ENCODE measurements at places on chromosomes 5 and 9.

DNA sequence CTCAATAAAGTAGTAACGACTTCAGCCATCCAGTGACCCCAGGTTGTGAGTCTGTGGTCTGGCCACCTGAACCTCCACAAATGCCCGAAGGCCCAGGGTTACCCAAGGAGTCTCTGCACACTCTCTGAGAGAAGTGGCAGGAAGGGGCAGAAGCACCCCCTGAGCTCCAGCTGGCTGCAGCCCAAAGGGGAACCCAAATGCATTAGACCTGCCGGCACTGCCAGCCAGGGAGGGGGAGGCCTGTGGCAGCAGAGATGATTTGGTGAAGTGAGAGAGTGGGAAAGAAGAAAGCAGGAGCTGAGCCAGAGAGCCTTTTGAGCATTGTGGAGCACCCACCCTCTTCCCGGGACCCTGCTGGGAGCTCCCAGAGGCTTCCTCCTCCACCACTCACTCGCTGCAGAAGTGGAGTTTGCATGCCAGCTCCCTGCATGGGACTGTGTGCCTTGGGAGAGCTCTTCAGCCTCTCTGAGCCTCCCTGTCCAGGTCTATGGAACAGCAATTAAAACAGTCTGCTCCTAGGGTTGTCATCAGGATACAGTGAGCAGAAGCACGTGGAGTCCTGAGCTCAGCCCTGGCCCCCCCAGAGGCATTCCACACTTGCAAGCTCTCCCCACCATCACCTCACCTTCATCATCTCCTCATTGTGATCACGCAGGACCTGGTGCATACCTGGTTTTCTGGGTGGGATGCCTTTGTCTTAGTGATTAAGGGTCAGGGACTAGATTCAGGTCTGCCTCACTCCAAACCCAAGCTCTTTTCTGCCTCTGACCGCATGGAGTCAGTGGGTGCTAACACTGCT, 13.8 kb upstream of the ANGPTL2 start:
- H3K27me3 ChIP-seq = no peaks in the 10 kb centered on the region
- no peak for DNase-seq
- H3K36me3 ChIP-seq = no peaks in the 10 kb centered on the region
- H3K4me3 ChIP-seq = no peak overlapping the region
- H3K4me1 ChIP-seq = peaks cover 13% of the 10 kb centered on the region
- H3K27ac ChIP-seq = no peak overlapping the region

- H3K4me1 ChIP-seq = peaks cover 7% of the 10 kb centered on the region
- no peak for DNase-seq
- no peaks in the 10 kb centered on the region for H3K27me3 ChIP-seq
- no peak overlapping the region for H3K4me3 ChIP-seq
- H3K27ac ChIP-seq = no peak overlapping the region
- H3K36me3 ChIP-seq = no peaks in the 10 kb centered on the region
These were observed 120.3 kb upstream of the LHFPL2 start for GRCh38 chr5:78768781-78769380.

DNA sequence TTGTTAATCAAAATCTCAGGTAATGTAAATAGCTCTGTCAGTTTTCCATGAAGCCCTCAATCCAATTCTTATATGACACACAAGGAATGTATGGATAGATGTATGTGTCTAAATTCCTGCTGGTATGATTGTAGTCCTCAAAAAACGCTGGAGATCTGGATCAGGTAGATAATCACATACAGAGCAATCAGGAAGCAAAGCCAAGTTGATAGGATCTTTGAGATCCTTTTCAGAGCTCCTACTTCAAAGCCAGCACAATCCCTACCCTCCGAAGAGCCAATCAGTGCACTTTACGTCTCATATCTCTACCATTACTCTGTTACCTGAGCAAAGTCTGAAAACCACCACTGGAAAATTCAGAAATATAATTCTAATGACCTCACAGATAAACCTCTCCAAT, 27.4 kb downstream of the TYRP1 start:
- H3K27me3 ChIP-seq = no peaks in the 10 kb centered on the region
- DNase-seq = peak; percentile 58
- no peak overlapping the region for H3K27ac ChIP-seq
- no peak overlapping the region for H3K4me3 ChIP-seq
- peaks cover 4% of the 10 kb centered on the region for H3K4me1 ChIP-seq
- no peaks in the 10 kb centered on the region for H3K36me3 ChIP-seq

- H3K27me3 ChIP-seq = no peaks in the 10 kb centered on the region
- no peaks in the 10 kb centered on the region for H3K36me3 ChIP-seq
- peaks cover 2% of the 10 kb centered on the region for H3K4me1 ChIP-seq
- H3K27ac ChIP-seq = no peak overlapping the region
- DNase-seq = no peak
These were observed 63.8 kb downstream of the ATP10B start for GRCh38 chr5:160788102-160788660.

DNA sequence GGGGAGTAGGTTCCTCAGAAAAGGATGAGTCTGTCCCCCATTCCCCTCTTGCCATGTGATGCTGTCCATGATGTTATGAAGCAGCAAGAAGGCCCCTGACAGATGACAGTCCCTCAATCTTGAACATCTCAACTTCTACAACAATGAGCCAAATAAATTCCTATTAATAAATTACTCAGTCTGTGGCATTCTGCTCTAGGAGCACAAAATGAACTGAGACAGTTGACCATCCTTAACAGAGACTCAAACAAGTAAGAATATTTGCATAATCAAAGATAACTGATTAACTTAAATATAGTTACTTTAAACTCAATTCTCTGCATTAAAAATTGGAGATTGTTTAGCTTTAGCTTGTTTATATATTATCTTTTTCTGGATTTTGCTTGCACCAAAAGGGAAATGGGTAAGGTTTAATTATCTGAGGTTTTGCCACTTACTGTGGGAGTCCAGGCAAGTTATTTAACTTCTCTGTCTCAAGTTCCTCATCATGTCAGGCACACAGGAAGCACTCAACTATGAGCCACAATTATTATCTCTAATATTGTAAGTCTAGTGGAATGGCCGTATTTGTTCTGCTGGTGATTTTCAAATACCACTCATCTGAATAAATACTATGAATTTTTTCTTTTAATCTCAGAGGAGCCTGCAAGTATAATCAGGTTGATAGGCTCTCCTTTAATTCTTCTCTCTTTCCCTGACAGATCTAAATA, 162.9 kb downstream of the TSSK1B start:
- DNase-seq = no peak
- H3K27me3 ChIP-seq = no peaks in the 10 kb centered on the region
- no peak overlapping the region for H3K4me3 ChIP-seq
- H3K27ac ChIP-seq = no peak overlapping the region
- H3K4me1 ChIP-seq = peaks cover 9% of the 10 kb centered on the region
- H3K36me3 ChIP-seq = no peaks in the 10 kb centered on the region

- no peaks in the 10 kb centered on the region for H3K36me3 ChIP-seq
- no peaks in the 10 kb centered on the region for H3K27me3 ChIP-seq
- H3K4me3 ChIP-seq = no peak overlapping the region
- DNase-seq = no peak
- peaks cover 22% of the 10 kb centered on the region for H3K4me1 ChIP-seq
These were observed 290.4 kb upstream of the TUT7 start for GRCh38 chr9:86644675-86645034.

DNA sequence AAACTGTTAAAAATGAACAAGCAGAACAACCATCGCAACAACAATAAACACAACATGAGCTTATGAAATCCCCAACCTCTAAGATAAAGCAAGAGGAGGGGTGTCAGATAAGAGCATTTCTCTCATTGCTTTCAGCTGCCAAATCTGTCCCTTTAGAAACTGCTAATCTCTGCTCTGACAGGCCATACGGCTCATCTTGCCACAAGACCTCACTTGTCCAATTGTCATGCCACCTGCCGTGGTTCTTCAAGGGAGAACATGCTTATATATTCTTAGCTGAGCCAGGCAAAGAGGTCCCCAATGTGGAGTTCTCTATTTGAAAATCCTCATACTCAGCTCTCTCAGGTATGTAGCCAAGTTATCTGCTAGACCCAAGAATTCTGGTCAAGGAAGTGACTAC, 405.0 kb upstream of the TNC start:
- no peak overlapping the region for H3K27ac ChIP-seq
- no peaks in the 10 kb centered on the region for H3K27me3 ChIP-seq
- DNase-seq = no peak
- no peaks in the 10 kb centered on the region for H3K36me3 ChIP-seq

- H3K4me3 ChIP-seq = no peak overlapping the region
- no peak for DNase-seq
- H3K36me3 ChIP-seq = no peaks in the 10 kb centered on the region
These were observed 109.5 kb upstream of the DPYSL3 start for GRCh38 chr5:147619281-147619878.

DNA sequence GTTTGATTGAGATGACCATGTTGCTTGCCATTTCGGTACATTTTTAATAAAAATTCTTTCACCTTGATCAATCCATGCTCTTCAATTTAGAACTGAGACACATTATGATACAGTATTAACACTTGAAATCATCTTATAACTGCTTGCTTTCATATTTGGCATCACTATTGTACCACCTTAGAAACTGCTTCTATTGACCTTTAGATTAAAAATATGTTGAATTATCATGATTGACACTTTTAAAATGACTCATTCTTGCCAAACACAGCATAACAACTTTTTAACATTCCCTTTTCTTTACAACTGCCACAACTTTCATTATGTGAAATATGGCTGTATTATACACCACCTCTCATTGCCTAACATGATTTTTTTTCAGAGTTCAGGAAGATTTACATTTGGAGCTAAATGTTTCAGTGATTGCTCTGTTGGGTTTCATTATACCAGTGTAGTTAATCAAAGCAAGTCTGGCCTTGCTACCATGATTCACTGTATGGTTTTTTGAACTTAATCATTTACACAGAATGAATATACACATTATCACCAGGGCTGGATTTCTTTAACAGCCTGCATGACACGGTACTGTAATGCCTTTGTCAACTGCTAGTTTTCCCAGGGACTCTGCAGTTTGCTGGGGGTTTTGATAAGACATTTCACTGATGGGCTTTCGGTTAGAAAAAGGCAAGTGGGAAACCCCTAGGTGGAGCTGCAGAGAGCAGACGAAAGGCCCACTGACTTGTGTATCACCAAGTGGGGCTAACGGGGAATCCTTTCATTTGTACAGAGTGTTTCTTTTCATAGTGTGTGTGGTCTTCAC, 93.6 kb upstream of the TLE4 start:
- H3K4me1 ChIP-seq = no peaks in the 10 kb centered on the region
- peak; percentile 11 for DNase-seq
- no peak overlapping the region for H3K27ac ChIP-seq
- H3K4me3 ChIP-seq = no peak overlapping the region
- no peaks in the 10 kb centered on the region for H3K27me3 ChIP-seq
- no peaks in the 10 kb centered on the region for H3K36me3 ChIP-seq

DNA sequence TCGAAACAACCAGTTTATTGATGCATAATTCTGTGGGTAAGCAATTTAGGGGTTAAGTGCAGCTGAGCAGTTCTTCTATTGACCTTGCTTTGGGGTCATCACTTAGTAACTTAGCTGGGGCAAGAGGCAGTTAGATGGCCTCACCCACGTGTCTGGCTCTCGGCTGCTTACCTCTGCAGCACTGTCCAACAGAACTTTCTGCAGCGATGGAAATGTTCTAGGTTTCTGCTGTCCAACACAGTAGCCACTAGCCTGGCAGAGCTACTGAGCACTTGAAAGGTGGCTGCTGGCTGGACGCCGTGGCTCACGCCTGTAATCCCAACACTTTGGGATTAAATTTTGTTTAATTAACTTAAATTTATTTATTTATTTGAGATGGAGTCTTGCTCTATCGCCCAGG, 13.1 kb upstream of the URM1 start:
- H3K27ac ChIP-seq = no peak overlapping the region
- H3K4me1 ChIP-seq = peaks cover 5% of the 10 kb centered on the region
- DNase-seq = no peak
- peaks cover 22% of the 10 kb centered on the region for H3K36me3 ChIP-seq

DNA sequence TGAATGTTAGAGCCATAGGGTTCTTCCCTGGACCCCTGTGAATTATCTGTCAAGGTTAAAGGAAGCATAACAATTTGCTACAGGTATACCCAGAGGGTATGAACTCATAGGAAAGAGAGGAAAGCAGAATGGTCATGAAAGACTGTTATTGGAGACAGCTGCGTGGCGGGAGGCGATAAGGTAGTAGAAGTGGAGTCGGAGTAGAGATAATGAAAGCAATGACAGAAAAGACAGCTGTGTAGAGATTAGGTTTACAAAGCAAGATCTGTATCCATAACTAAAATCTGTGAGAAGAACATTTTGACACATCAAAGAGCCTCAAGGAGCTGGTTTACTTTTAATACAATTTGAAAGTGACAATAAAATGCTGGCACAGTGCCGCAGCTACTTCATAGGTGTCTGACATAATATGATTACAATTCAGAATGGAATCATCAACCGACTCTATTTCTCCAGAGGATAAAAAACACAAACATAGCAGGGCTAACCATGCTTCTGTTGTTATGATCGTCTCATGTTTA, 603.9 kb downstream of the CDH12 start:
- H3K27me3 ChIP-seq = no peaks in the 10 kb centered on the region
- H3K4me3 ChIP-seq = no peak overlapping the region
- no peak for DNase-seq

DNA sequence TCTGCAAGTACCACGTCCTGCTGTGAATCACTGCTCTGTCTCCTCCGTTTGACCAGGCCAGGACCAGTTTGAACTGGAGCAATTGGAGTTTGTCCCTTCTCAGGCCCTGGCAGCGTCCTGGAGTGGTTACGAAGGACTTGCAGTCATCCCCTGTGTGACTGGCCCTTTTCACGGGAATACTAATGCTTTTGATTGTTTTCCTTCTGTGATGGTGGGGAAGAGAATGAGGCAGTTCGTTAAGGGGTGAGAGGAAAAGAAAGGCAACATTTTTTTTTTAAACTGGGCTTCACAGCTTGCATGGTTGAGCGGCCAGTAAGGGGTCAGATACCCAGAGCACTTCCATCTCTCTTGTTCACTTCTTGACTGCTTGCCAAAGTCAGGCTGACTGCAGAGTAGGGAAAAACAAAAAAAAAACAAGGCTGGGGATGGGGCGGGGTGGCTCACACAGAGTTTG, 153.5 kb upstream of the STK32A start:
- no peaks in the 10 kb centered on the region for H3K4me1 ChIP-seq
- DNase-seq = no peak
- H3K4me3 ChIP-seq = no peak overlapping the region
- H3K27me3 ChIP-seq = no peaks in the 10 kb centered on the region
